ENCODE measurements at places on chromosomes 1 and 21.

DNA sequence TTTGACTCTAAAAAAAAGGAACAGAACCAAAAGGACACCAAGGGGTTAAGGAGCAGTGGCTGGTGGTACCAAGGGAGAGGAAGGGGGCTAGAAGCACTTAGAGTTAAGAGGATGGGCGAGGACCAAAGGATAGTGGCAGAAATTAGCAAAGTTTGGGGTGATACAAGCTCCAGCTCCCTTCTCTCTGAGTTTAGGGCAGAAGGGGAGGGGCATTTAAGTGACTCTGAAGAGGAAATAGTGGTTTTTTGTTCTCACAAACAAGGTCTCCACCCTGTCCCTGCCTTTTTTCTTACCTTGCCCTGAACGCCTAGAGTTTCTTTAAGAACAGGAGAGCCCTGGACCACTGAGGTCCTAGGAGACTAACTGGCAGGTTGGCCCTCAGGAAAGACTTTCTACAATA, 3.3 kb downstream of the CDC42SE1 start:
- DNase-seq: no peak

DNA sequence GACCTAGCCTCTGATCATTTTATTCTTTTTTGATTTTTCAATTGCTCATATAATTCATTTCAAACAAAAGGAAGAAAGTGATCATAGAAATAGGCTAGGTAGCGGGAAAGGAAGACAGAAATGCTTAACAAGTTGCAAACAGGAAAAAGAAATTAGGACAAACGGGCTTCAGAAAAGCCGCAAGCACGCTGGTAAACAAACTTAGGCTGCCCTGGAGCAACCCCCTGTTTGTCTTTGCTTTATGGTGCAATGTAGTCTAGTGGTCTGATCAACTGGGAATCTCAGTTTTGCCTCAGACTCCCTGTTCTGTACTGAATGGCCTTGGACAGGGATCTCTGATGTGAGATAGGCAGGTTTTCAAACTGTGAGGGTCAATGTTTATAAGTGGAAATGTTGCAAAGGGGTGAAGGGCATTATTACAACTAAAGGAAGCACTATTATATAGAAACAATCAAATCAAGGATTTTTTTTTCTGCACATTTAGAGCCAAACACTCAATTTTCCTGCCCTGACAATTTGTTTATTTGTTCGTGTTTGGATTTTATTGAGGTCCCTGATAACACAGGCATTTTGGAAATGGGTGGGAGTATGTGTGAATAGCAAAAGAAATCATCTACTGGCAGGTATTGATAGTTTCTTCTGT, 146.8 kb upstream of the NRIP1 start:
- DNase-seq: no peak

DNA sequence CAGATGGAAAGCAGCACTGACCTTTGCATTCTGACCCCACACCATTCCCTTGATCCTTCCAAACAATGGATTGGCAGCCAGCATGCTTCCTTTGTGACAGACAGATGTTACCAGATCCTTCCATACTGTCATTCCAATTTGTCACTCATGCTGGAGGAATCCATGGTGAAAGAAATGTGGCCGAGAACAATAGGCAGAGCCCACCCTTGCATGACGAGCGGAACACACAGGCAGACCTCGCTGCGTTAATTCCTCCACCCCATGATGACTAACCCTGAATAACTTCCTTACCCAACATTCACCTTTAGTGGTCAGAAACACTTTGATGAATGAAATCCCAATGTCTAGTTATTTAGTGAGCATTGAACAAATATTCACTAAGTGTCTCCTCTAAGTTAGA, 45.1 kb downstream of the PDPN start:
- DNase-seq: no peak

- no peak for DNase-seq
Measured at GRCh38 chr21:36156815-36157670, at the start of gene DOP1B. Gene DOP1B, plus strand, starts transcription at chr21:36156824. Its CDS starts 7,910 bp downstream, at chr21:36164734.

GRCh38 chr1:178137238-178137637, 43.3 kb downstream of the RASAL2 start:
- DNase-seq: no peak

GRCh38 chr1:181392613-181393220, 90.6 kb upstream of the CACNA1E start:
- no peak for DNase-seq

GRCh38 chr21:17089091-17089491, 423.8 kb upstream of the CXADR start:
- DNase-seq: no peak

DNA sequence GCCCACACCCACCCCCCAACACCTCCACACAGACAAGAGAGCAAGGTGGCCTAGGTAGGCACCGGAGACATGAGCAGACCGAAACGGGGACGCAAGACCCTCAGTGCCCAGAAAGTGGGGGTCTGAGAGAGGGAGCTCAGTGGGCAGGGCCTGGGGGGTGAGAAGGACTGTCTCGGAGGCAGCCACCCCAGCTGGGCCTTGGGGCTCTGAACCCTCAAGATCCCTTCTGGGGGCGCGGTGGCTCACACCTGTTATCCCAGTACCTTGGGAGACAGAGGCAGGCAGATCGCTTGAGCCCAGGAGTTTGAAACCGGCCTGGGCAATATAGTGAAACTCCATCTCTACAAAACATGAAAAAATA, 9.1 kb upstream of the GNB1 start:
- no peak for DNase-seq

GRCh38 chr1:222167896-222168295, 380.0 kb downstream of the HHIPL2 start:
- DNase-seq: no peak

DNA sequence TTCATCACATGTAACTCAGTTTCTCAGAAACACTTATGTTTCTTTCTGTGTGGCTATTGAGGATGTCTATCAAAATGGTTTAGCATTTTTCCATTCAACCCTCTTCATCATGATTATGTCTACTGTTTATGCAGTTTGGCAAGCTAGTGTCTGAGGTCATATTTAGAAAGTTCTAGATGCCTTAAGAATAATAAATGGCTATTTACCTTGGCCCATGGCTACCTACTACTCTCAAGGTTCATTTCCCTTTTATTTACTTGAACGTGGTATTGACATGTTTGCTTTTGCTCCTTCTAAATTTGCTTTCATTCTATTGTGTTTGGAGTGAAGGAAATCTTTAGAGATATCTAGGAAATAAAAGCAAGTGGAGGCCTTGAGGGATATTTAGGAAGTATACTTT, 193.7 kb upstream of the OLFM3 start:
- no peak for DNase-seq

GRCh38 chr1:196193896-196194559, 414.2 kb downstream of the KCNT2 start:
- no peak for DNase-seq

DNA sequence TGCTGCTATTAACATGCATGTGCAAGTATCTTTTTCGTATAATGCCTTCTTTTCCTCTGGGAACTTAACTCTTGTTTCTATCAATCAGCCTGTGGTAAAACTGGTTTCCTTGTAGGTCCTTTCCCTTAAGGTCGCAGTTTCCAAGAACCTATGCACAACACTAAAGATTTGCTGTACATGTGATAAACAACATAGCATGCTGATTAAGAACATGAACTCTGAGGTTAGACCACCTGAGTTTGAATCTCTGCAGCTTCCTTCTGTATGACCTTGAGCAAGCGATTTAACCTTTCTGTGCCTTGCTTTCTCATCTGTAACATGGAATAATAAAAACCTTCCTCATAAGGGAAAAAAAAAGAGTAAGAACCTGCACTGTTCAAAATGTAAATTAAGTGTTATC, 186.4 kb downstream of the RYR2 start:
- no peak for DNase-seq

DNA sequence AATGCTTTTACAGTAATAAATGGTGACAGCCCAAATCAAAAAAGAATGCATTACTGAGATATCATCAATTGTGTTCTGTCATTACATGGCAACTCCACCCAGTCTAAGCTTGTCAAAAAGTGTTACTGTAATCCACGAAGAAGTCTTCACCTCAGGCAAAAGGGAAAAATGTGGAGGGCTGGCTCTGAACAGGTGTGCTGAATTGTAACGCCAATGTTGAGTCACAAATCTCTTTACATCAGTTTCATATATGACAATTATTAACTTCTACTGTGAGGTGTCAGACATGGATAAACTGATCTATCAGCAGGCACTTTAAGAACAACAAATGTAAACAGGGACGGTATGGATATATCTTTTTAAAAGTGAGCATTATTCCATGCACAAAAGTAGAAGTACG, 98.5 kb upstream of the DMRTA2 start:
- DNase-seq: no peak

DNA sequence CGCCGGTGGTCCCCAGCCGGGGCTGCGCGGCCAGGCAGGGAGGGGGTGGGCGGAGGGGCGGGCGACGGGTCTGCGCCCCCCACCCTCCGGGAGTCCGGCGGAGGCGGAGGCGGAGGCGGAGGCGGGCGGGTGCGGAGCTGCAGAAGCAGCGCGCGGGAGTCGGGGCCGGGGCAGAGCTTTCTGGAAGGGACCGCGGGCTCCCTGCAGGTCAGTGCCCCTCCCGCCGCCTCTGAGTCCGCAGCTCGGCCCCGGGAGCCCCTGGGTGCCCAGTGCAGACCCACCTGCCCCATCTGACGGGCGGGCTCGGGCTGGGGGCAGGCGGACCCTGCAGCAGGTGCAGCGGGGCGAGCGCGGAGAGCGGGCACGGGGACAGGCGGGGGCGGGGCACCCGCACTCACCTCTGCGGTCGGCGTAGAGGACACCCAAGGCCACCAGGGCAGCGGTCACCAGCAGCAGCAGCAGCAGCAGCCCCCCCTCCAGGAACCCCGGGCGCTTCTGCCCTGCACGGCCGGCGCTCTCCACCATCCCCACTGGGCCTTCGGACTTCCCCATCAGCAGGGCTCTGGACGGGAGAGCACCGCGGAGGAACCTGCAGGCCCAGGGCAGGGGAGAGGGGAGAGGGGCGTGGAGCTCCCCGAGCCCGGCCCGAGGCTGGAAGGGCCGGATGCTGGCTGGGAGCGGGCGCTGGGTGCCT, 3.7 kb downstream of the MMEL1 start:
- no peak for DNase-seq

DNA sequence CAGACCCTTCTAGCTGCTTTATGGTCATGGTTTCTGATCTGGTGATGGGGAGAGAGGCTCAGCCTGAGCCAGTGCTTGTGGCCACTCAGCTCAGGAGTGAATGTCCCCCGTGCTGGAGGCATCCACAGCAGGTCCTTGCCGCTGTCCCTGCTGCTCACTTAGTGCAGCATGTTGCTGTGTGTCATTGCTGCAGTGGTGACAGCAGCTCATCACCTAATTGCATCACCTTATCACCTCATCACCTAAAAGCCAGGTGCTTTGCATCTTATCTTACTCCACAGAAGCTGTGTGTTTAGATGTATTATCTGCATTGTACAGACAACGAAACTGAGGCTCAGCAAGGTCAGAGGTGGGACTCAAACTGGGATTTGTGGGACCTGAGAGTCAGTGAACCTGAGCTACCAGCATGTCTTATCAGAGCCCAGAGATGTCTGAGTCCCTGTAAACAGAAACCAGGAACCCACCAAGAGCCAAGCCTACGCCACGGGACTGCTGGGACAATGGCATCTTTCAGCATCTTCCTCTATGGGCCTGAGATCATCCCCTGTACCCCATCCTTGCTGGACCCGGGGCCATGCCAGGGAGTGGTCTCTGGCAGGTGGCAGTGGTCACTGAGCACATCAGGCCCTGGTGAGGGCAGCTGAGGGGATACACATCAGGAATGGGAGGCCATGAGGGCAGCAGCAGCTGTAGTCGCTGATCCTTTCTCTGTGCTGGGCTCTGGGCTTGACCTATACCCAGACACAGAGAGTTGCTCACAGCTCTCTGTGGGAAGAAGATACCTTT, 6.5 kb downstream of the PODN start:
- DNase-seq: no peak

- DNase-seq: no peak
Measured at GRCh38 chr1:152582647-152583046, 2.3 kb upstream of the LCE3D start.

DNA sequence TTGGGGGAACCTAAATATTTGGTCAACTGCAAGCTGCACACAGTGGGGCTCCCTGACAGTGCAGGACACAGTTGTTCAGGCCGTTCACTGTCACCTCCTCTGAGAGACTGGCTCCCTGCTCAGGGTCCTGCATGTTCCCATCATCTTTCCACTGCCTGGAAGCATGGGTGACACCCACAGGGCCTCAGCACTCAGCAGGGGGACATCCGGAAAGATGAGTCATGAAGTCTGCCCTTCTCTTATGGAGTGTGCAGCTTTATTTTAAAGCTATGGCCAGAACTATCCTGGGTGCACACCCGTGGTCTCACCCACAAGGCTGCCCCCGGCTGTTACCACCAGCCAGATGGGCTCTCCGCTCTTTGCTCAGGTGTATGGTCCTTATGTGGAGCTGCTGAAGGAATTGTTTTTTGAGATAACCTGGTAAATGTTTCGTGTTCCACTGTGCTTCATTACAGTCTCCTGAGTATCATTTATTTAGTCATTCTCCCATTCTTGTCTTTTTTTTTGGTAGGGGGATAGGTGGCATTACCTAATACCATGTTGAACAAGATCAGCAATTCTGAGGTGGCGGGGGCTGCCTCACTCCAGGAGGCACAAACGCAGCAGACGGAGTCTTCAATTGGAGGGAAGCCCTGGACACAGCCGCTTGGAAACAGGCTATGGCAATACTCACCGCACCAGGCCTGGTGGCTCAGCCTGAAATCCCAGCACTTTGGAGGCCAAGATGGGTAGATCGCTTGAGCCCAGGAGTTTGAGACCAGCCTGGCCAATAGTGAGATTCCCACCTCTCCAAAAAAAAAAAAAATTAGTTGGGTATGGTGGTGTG, 14.3 kb downstream of the TRIM11 start:
- DNase-seq: no peak

Data from stimulated activated CD8-positive, alpha-beta memory T cell treated with anti-CD3 and anti-CD28 coated beads, Interleukin-15, amount 100 ng/mL, for 1 hour (primary cell).